Activated gamma-delta T cell (primary cell): ENCODE measurements at places on chromosomes 1 and 21.

- no peak for DNase-seq
Measured at GRCh38 chr1:239389703-239390102, 3.3 kb downstream of the CHRM3 start.

DNA sequence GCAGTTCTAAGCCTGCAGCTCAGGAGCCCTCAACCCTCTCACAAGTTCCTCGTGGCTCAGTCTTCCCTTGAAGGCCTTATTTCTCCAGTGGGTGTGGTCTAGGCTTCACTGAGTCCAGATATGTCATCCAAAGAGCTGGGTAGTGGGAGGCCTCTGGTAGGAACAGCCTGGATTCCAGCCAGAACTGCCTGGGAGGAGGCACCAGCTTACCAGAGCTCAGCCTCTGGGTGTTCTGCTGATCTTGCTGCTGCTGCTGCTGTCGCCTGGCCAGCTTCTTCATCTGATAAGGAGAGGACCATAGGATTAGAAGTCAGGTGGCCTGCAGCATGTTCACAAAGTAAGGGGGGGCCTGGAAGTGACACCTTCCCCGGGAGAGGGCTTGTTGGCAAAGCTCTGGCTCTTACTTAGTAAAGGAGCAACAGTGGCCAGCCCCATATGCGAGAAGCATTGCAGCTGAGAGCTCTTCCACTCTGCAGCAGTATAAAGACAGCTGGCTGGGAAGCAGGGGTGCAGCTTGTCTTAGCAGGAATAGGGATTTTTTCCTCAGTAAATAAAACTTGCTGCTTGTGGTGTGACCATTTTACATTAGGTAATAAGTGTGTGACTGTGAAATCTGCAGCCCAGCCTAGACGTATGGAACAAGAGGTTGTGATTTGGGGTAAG lies 148.5 kb downstream of the LMX1A start:
- no peak for DNase-seq

GRCh38 chr1:9615316-9616063 lies 26.8 kb downstream of the TMEM201 start:
- DNase-seq: no peak

DNA sequence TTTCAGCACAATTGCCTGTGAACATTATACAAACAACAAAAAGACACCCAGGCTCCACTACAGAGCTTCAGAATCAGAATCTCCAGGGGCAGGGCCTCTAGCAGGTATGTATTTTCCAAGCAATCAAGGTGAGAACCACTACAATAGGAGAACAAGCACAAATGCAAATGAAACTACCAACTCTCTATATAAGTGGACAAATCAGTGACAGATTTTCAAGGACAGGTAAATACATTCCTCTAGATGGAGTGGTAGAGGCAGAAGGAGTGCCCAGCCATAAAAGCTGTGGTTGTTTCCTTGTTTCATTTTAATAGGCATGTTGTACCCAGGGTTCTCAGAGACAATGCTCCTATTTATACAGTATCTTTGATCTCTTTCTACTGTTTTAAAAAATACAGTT lies 20.1 kb upstream of the CCDC17 start:
- no peak for DNase-seq

- no peak for DNase-seq
Measured at GRCh38 chr1:184146202-184146601, 94.7 kb downstream of the TSEN15 start.

DNA sequence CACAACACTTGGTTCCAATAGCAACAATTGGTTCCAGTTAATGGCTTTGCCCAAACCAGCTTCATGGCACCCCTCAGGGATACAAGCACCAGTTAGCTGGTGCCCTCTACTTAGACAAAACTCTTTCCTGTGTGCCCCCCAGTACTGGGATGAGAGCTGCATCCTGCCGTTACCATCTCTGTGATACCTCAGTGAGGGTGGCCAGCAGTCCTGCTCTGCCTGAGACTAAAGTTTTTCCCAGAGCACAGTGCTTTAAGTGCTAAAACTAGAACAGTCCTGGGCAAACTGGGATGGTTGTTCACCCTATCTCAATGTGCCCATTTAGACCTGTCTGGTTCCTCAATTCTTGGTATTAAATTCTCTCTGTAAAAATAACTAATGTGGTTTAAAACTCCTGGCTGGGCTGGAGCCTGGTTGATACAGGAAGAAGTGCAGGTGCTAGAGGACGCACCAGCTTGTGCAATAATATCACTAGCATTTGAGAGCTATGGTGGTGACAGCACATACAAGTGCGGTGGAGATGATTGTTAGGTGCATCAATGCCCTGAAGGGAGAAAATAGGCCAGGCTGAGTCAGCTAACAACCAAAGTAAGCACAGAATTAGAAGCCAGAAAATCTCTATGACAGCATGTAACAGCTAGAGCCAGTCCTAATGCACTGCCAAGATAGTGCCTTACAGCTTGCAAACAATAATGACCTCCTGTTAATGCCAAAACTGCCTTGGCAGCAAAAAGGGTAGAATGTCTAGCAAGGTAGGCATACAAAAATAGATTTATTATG lies 179.8 kb upstream of the GALNT2 start:
- DNase-seq: no peak

DNA sequence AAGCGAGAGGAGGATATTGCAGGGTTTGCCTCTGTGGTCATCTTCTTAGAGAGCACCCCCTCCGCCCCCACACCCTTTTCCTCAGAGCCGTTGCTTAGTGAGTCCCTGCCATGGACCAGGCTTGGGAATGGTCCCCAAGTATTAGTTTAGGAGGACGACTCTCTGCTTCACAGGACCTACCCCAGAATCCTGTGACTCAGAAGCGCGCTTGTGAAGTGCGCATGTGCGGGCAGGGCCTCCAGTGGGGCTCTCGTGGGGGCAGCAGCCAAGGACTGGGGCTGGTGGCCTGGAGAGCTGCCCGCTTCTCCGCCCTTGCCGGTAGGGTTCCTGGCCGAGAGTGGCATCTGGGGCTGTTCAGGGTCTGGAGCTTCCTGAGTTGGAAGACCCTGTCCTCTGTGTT lies 37.3 kb upstream of the HMGN1 start:
- DNase-seq: no peak

DNA sequence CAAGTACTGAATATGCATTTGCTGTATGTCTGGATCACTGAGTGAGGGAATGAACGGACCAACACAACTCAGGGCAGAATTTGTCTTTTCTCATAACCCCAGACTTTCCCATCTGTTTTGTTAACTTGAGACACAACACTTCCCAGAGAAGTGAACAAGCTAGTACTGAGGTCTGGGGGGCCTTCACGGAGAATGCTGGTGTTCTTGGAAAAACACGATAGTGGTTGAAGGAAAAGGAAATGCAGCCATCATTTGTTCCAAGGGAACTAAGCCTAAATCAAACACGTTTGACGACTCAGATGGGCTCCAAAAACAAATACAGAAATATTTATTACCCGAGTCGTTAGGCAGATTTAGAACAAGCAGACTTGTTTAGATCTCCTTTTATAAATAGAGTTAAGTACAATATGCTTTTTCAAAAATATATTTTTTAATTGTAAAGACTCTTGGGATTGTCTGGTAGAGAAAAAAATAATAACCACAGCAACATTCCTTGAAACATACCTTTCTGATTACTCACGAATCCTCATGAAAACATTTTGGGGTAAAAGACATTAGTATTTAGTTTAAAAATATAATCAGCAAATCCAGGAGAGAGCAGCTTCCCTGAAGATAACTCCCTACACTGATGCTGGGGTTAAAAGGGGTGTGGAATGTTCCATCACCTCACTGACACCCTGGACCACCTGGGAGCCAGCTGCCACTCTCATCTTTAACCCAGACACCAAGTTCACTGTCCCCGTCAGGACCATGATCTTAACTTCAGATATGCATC lies 427.7 kb upstream of the RUNX1 start:
- no peak for DNase-seq

DNA sequence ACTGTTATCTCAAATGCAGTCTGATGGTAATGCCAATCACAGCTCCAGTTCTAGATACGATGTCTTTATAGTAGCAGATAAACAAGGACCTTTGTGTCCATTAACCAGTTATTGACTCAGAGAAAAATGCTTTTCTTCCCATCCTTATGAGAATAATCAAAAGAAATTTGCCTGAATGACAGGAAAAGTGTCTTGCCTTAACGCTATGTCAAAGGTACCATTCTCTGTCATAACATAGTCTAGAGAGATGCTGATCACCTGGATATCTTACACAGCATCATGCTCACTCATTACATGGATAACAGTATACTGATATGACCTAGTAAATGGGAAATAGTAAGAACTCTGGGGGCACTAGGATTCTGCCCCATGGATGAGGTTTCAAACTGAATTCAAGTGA lies 151.7 kb upstream of the NEGR1 start:
- no peak for DNase-seq

DNA sequence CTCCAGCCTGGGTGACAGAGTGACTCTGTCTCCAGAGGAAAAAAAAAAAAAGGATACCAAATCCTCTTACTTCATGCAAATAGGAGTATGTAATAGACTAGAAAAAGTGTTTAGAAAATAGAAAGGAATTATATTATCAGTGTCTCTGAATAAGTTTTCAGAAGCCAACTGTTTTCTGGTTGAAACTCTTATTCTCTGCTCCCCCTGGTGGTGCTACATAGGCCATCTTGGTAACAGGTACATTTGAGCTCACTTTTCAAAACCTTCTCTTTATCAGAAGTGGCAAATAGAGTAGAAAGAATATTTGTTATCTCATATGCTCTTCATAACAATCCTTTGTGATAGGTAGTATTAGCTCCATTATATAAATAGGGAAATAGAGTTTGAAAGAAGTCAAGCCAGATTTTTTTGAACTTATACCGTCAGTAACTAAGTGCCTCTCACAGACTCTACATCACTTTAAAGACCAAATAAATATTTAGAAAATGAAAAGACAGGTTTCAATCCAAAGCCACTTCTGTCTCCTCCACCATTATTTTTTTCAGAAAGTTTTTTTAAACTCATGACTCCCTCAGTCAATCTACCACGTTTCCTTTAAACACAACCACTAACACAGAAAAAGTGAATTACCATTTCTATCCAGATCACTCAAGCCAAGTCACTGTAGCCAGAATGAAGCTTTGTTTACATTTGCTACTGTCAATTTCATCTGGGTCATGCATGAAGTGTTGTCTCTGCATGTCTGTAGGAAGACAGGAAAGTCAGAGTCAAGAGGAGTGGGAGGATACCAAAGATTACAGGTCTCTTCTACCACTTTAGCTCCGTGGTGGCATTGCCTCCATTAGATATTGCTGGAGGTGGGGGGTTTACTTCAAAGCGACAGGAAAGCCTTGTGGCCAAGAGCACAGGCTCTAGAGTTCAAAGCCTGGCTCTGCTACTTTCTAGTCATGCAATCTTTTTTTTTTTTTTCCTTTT lies 45.6 kb downstream of the IL23R start:
- DNase-seq: no peak

DNA sequence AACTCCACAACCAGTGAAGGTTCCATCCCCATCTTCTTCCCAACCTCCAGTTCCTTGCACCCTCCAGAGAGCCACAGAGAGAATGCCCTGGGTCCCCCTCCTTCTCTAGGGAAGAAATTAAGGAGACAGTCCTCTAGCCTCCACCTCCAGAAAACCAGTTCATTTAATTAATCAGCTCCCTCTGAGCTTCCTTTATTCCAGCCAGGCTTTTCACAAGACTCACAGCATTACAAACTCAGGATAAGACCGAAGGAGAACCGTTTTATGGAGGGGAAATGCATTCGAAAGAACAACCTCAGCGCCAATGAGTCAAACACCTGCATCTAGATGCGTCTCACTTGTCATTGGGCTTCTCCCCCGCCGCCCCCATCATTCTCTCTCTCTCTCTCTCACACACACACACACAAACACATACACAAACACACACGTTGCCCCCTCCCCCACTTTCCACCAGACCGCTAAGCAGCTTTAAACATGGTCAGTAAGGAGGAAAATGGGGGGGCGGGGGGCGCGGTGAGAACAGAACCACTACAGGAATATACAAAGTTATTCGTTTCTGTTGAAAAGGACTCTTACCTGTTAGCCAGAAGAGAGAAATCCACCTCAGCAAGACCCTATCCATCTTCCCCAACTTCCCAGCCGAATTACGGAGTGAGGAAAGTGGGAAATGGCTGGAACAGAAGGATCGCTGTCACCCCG lies 544 bp downstream of the ILDR2 start:
- no peak for DNase-seq

DNA sequence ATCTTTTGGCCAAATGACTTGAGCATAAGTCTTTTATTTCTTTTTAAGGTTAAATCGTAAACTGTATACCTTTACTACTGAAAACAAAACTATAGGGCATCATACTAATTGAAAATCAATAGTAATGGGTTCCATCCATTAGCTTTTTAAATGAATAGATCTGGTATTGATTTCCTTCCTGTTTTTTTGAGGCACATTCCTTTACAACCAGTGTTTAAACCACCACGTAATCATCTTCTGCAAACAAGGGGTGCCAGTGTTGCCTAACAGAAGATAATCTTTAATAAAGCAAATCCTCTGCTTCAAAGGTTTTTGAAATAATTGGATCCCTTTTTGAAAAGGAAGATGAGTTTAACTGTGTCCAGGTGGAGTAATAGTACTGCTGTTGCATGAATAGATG lies 48.7 kb upstream of the ANGPTL1 start:
- DNase-seq: no peak

- DNase-seq: no peak
Measured at GRCh38 chr1:36093226-36093625, 4.5 kb downstream of the ADPRS start.

GRCh38 chr1:42176902-42177519 lies 12.5 kb upstream of the GUCA2A start:
- DNase-seq: no peak

- no peak for DNase-seq
Measured at GRCh38 chr1:16112596-16113555, 39.4 kb upstream of the FAM131C start.

DNA sequence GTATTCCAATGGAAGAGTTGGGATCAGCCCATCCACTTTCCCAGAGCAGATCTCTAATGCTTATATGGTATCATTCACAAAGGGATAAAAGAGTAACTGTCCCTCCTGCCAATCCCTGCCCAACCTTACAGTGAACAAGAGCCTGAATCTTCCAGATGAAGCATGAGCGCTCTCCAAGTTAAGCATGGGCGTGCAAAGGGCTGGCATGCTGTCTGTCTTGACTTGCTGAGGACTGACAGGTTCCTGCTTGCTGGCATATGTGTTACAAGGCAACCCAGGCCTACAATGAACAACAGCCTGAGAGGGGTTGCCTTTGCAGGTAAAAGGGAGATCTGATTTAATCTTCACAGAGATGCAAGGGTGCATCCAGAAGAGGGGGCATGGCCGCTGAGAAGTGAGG lies 155.6 kb upstream of the SOD1 start:
- DNase-seq: no peak

DNA sequence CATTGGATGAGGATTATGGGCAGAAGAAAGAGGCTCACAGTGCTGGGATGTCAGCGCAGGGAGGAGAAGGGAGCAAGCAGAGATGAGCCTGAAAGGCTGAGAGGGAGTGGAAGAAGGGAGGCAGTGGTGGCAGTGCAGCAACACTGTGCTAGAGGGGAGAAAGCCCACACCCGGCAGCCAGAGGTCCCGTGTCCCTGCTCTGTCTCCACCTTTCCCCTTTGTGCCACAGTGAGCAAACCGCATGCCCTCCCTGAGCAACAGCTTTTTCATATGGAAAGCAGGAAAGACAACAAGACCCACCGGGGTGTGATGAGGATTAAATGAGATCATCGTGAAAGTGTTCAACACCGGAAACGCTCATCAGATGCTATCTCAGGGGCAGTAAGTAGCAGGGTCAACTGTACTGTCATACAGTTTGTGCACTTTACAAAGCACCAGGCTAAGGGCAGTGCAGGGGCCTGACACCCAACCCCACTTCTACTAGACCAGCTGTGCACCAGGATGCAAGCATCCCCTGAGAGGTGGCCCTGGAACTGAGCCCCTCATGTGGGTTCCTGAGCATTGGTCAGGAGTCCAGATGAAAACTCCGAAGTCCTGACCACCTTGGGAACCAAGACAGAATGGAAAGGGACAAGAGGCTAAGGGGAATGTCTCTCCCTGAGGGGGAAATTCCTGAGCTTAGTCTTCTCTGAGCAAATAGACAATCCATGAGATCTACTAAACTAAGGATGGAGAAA lies 9.1 kb downstream of the NHLH1 start:
- no peak for DNase-seq
